ENCODE measurements at places on chromosomes 7 and 10.

DNA sequence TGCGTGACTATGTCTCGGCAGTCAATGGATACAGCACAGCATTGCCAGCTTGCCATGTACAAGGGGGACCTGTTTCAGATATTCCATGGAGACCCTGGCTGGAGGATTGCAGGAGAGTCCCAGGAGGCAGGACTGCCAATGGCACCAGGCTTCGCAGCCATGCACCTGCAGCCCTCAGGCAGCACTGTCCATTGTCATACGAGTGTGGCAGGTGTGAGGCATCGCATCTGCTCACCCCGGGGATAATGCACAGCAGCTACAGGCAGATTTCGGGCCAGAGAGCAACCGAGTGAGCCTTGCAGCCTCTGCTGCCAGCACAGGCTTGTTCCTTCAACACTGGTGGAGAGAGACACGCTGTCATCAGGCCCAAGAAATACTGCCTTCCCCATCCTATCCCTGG lies 415.1 kb downstream of the PAXIP1 start:
- DNase-seq: no peak

GRCh38 chr7:121019018-121019417 lies 30.5 kb downstream of the CPED1 start:
- no peak for DNase-seq

DNA sequence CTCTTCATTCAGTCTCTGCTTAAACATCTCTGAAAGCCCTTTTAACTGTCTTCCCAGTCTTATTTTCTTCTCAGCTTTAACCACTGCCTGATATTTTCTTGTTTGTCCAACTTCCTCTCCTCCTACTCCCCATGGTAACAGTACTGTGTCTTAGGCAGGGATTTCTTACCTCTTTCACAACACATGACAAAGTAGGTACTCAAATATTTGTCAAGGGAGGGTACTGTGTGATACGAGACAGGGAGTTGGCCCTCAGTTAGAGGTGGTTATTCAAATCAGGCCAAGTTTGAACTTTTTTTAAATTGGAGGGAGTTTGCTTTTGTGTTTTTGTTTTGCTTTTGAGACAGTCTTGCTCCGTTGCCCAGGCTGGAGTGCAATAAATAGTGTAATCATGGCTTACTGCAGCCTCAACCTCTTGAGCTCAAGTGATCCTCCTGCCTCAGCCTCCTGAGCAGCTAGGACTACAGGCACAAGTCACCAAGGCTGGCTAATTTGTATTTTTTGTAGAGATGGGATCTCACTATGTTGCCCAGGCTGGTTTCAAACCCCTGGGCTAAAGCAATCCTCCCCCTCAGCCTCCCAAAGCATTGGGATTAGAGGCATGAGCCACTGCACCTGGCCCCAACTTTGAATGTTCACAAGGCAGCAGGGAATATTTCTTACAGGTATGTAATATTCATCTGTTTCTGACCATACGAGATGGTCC lies 2.5 kb upstream of the KPNA7 start:
- DNase-seq: no peak

GRCh38 chr10:23193435-23194074 lies 1.4 kb downstream of the PTF1A start:
- no peak for DNase-seq

DNA sequence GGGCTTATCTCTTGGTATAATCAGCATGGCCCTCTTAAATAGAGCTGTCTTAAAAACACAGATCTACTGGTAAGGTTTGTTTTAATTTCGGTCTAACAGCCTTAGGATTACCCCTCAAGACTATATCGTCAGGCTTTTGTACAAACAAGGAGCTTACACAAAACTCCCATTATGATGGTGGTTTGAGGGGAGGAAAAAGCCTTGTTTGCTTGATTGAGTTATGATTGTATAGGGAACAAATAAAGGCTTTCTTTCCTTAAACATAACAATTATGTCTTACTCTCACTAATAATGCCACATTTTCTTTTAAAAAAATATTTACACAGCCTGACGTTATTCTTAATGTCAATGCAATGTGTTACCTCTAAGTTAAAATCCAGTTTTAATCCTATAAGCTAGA lies 188.8 kb upstream of the TCF7L2 start:
- no peak for DNase-seq

GRCh38 chr10:90746829-90747228 lies 111.0 kb downstream of the HTR7 start:
- DNase-seq: no peak

- no peak for DNase-seq
Observed at GRCh38 chr7:93053209-93053948, 64.4 kb downstream of the SAMD9 start.

DNA sequence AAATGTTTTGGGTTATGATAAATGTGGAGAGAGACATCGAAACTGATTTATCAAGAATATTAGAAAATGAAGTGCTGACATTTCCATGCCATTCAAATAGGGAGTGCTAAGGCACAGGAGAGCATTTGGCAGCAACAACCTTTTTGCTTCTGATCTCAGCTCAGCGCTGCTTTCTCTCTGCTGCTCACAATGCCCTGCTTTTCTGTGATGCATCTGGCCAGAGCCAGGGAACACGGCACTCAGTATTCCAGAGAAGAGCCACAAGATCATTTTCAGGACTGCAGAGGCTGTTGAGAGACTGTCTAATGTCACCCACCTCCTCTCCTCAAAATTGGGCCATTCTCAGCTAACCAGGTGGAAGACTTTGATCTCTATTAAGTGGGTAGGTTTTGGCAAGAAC lies 28.1 kb downstream of the INSYN2A start:
- DNase-seq: no peak

- DNase-seq: no peak
Observed at GRCh38 chr10:28946479-28946878, 269.2 kb downstream of the BAMBI start.

DNA sequence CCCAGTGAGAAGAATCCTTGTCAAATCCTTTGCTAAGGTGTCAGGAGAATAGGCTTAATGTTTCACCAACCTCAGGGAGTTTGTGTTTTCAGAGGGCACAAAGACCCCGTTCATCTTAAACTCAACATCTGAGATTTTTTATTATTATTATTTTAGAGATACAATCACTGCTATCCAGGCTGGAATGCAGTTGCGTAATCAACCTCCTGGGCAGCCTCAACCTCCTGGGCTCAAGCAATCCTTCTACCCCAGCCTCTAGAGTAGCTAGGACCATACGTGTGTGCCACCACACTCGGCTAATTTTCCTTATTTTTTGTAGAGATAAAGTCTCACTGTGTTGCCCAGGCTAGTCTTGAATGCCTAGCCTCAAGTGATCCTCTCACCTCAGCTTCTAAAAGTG lies 599.2 kb downstream of the KCNMA1 start:
- DNase-seq: no peak

GRCh38 chr7:20417260-20417659 lies 86.6 kb downstream of the ITGB8 start:
- no peak for DNase-seq

DNA sequence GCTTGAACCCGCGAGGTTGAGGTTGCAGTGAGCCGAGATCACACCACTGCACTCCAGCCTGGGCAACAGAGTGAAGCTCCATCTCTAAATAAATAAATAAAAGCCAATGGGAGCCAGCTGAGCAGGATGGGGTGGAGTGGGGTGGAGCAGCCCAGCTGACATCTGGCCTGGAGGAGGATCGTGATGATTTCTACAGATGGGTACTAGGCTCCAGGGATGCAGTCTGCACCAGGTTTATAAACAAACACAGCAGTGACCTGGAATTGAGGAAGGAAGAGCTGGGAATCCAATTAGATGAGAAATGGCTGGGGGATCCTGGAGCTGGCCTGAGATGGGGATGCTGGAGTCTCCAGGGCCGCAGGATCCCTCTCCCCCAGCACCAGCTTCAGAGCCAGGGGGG lies 7.3 kb upstream of the GRIFIN start:
- DNase-seq: no peak

GRCh38 chr7:141304291-141304690 lies 230.4 kb downstream of the TMEM178B start:
- DNase-seq: no peak

DNA sequence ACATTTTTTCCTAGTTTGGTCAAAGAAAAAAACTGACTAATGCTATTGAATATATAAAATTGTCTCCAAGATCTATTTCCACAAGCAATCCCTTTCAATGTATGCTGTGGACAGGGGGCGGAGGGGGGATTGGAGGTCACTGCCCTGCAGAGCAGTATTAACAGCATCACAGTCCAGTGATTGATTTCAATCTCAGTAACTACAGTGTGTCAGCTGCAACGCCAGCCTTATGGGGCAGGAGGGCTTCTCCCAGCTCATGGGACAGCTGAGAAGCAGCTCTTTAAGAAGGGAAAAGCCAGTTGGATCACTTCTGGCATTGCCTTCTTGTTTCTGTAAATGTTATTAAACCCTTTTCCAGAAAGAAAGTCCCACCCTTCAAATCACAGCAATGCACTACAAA lies 65.0 kb downstream of the RAPGEF5 start:
- no peak for DNase-seq

GRCh38 chr7:8585591-8585990 lies 152.2 kb downstream of the NXPH1 start:
- no peak for DNase-seq

DNA sequence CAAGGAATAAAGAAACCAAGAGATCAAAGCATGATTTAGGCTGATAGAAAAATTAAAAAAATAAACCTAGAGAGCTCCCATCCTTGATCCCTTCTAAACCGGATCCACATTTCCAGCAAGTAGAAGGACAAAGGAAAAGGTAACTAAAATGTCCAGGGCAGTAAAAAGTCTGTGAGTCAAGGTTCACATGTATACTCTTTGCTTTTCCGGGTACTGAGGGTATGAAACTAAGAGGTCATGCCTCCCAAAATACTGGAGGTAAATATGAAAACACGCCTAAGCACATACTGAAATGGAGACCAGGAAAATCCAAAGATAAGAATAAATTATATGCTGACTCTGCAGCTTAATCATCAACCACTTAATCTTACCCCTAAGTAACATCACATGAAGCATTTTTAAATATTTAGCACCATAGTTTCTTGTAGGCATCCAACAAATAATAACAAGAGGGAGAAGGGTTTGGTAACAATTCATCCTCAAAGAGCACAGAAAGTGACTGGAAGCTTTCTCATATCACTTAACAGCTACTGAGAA lies 35.4 kb downstream of the JAZF1 start:
- no peak for DNase-seq

DNA sequence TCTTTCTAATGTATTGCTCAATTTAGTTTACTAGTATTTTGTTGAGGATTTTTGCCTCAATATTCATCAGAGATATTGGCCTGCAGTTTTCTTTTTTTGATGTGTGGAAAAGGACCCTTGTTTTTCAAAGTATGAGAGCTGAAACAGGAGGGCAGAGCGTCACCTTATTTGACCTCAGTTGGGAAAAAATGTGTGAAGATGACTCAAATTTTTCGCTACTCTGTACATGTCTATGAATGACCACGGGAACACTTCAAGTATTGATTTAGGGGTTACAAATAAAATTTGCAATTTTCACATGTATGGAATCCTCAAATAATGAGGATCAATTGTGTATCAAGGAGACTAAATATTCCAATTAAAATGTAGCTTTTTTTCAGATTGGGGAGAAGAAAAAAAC lies 103.1 kb downstream of the ZFAND4 start:
- no peak for DNase-seq
